Tibial nerve (tissue), 4 donors: ENCODE measurements at places on chromosomes 6 and 20.

DNA sequence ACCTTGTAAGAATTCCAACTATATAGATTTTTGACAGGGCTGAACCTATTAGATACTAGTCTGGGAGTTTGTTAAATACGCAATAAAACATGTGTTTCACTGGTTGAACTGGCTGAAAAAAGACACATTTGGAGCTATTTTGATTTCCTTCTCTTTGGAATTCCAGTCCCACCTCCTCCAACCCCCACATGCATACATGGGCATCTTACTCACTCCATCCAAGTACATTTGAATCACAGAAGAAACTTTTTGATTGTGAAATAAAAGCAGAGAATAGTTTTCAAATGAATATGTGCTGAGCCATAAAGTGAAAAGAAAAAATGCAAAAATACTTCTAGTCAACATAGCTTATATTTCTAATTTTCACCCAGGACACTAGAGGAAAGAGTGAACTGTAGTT is 33.9 kb upstream of the STXBP5 start:
- no peak overlapping the region for H3K27ac ChIP-seq
- no peaks in the 10 kb centered on the region for H3K4me1 ChIP-seq
- no peak overlapping the region for H3K4me3 ChIP-seq
- H3K36me3 ChIP-seq, result no peaks in the 10 kb centered on the region
- no peak for DNase-seq
- no peaks in the 10 kb centered on the region for H3K27me3 ChIP-seq

- no peak overlapping the region for H3K27ac ChIP-seq
- H3K4me1 ChIP-seq, result no peaks in the 10 kb centered on the region
- H3K27me3 ChIP-seq, result no peaks in the 10 kb centered on the region
- peaks cover 4% of the 10 kb centered on the region for H3K36me3 ChIP-seq
These were observed 85.4 kb downstream of the RREB1 start for GRCh38 chr6:7193122-7193521.

DNA sequence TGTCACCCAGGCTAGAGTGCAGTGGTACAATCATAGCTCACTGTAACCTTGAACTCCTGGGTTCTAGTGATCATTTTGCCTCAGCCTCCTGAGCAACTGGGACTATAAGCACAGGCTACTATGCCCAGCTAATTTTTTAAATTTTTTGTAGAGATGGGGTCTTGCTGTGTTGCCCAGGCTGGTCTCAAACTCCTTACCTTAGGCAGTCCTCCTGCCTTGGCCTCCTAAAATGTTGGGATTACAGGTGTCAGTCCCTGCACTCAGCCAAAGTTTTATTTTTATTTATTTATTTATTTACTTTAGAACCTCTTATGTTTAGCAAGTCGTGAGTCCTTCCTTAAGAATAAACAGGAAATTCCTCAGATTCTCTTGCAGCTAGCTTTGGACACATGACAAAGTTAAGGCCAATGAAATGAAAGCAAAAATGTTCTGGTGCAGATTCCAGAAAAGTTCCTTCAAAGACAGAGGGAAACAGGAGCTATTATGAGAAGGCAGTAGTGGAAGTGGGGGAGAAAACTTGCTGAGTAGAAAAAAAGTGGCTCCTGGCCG is 19.1 kb downstream of the PIM1 start:
- H3K36me3 ChIP-seq, result no peaks in the 10 kb centered on the region
- no peak overlapping the region for H3K4me3 ChIP-seq
- DNase-seq, result no peak
- H3K4me1 ChIP-seq, result no peaks in the 10 kb centered on the region
- H3K27me3 ChIP-seq, result no peaks in the 10 kb centered on the region

DNA sequence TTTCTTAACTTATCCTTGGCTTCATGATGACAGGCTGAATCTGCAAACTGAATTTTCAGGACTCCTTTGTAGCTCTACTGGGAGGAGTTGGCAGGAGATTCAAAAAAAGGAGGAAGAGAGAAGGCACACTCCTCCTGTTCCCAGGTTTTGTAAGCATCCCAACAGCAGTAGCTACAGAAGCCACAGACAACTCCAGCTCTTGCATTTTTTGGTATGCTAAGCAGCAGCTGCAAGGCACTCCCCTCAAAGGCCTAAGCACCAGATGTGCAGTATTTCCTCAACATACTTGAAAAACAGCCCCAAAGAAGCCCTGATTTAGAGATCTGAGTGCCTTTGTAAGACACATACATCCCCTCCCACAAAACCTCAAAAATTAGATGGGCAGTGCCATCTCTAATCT is 328.6 kb upstream of the SYNCRIP start:
- no peaks in the 10 kb centered on the region for H3K27me3 ChIP-seq
- no peak for DNase-seq
- H3K4me1 ChIP-seq, result no peaks in the 10 kb centered on the region
- no peak overlapping the region for H3K27ac ChIP-seq
- no peaks in the 10 kb centered on the region for H3K36me3 ChIP-seq
